Stimulated activated CD8-positive, alpha-beta memory T cell treated with anti-CD3 and anti-CD28 coated beads, Interleukin-2, amount 100 ng/mL, for 1 hour (primary cell): ENCODE measurements at places on chromosomes 4 and X.

GRCh38 chr4:38733663-38734062, 49.1 kb downstream of the TLR10 start:
- DNase-seq, result no peak

DNA sequence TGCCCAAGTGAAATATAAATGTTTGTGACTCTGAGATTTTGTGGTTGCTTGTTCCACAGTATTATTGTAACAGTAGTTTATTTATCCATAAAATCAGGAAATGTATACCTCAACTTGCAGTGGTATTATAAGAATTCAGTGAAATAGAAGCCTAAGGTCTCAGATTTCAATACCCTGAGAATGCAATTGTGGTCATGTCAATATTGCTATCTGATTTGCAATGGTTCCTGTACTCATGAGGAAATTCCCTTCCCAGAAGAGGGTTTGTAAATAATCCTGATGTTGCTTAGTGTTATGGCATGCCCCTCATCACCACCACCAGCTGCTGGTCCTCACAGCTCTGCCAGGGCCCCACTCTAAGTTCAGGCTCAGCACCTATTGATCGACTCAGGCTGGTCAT, 67.8 kb downstream of the SLC34A2 start:
- DNase-seq, result no peak

DNA sequence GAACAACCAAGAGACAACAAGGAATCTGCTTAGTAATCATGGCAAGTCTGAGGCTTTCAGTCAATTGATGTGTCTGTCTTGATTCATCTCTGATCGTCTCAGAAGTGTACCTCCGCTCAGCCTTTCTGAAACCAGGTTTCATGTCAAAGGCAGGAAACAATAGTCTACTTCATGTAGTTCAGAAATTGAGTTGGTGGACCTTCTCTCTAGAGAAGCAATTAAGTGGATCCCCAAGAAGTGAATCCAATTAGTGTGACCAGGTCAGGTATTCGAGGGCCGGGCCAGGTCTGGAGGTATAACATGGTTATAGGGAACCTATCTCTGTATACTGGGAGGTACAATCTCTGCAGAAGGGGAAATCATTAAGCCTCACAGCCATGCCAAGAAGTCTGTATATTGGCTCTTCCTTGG, 32.0 kb downstream of the DAPP1 start:
- DNase-seq, result no peak

DNA sequence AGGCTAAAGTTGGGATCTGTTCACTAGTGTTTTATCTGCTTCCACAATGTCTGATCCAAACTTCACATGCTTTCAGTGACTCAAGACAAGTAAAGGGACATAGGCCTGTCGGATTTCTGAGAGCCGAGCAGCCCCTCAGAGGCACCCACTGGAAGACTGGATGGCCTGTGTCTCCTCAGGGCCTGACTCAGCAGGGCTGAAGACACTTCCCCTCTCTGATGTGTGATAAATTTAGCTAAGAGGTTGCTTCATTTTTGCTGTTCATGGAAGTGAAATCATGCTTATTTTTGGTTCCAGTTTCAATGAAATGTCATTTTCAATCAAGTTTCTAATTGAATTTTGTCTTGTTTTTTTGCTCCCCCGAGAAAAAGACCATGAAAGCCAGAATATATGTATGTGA, 93.7 kb downstream of the MXRA5 start:
- DNase-seq, result no peak

DNA sequence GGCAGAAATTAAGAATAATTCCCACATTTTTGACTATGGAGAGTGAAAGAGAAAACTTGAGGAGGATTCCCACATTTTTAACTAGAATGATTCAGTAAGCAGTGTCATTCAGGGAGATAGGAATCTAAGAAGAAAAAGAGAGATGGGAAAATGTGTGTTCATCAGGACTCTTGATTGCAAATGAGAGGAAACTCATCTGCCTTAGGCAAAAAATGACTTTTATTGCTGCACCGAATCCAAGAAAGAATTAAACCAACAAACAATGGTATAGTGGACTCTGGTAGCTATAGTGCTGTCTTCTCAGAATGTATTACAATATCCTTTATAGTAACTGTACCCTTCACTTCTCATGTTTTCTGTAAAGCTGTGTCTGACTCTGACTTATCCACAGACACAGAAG, 15.0 kb upstream of the TMEM144 start:
- DNase-seq, result no peak

DNA sequence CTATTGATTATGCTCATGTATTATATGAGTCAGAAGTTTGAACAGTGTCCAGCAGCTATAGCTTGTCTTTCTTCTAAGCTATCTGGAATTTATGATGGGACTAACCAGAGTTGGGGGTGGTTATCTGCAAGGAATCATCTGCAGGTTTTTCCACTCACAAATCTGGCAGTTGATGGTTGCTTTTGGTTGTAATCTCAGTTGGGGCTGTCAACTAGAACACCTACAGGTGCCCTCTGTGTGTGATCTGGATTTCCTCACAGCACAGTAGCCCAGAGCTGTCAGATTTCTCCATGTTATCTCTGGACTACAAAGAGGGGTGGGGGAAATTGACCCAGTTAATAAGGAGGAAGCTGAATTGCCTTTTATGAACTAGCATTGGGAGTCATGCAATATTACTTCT, 51.4 kb upstream of the MAP9 start:
- DNase-seq, result no peak

- no peak for DNase-seq
These were observed 48.3 kb downstream of the ABLIM2 start for GRCh38 chr4:8110071-8110986.

DNA sequence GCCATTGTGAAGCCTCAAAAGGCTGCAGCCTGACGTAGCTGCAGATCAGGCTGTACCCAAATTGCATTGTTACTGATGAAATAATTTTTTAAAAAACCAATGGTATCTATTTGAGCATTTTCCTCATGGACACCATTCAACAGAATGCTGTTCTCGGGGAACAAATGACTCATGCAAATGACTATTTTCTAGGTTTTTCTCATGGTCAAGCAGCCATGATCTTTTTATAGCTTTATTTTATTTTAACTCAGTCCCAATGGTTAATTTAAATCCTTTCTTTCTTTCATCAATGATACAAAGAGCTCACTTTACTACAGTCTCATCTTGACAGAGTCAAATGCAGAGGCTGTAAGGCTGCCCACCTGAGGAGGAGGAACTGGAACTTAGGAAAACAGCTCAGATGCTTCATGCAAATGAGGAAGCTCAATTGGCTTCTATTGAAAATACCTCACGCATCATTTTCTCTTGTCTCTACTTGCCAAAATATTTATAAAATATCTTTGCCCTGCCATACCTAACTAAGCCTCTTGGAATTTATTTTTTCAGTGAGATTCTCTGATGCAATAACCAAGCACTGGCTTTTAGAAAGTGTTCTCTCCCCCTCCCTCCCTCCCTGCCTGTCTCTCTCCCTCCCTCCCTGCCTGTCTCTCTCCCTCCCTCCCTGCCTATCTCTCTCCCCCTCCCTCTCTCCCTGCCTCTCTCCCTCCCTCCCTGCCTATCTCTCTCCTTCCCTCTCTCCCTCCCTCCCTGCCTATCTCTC, 81.0 kb downstream of the SORBS2 start:
- DNase-seq, result no peak

- DNase-seq, result no peak
These were observed 88.1 kb downstream of the SPANXN3 start for GRCh38 chrX:143429131-143429530.

DNA sequence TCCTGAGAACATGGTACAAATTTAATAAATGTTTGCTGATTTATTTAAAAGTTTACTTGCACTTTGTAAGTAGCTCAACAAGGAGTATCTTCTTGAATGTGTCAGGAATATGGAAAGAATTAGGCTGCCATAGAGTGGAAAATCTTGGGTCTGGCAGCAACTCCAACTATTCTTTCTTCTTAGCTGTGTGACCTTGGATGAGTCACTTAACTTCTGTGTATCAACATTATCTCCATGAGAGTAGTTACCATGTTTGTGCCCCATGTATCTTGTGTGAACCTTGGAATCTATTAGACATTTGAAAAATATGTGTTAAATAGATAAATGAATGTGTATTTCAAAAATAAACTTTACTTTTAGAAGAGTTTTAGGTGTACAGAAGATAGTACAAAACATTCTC, 348.8 kb downstream of the GBA3 start:
- no peak for DNase-seq

DNA sequence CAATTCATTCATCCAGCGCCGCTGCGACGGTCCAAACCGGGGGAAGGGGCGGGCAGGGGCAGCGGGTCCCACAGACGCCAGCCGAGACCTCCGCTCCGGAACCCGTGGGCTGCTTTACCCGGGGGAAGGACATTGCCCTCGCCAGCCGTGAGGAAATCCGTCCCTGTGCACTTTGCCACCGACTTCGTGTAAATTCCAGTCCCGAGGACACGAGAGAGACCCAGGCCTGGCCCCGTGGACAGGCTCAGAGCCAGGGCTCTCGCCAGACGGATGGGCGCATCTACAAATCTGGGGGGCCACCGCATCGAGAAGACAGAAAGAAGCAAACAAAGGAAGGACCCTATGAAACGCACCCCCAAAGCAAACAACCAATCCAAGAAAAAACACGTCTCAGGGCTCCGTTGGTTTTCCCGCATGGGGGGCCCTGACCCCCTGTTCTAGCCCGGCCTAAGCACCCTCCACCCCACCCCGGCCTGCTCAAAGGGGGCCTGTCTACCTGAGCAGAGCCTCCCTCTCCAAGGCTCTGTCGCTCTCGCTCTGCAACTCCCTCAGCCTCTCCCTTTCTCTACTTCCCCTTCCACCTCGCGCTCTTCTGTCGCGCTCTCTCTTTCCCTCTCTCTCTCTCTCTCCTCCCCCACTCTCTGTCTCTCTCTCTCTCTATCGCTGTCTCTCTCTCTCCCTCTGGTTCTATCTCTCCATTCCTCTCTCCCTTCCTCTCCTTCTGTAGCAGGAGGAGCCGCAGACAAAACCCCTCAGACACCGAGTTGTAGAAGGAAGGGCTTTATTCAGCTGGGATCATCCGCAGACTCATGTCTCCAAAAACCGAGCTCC, 11.3 kb downstream of the FRG2 start:
- DNase-seq, result no peak

DNA sequence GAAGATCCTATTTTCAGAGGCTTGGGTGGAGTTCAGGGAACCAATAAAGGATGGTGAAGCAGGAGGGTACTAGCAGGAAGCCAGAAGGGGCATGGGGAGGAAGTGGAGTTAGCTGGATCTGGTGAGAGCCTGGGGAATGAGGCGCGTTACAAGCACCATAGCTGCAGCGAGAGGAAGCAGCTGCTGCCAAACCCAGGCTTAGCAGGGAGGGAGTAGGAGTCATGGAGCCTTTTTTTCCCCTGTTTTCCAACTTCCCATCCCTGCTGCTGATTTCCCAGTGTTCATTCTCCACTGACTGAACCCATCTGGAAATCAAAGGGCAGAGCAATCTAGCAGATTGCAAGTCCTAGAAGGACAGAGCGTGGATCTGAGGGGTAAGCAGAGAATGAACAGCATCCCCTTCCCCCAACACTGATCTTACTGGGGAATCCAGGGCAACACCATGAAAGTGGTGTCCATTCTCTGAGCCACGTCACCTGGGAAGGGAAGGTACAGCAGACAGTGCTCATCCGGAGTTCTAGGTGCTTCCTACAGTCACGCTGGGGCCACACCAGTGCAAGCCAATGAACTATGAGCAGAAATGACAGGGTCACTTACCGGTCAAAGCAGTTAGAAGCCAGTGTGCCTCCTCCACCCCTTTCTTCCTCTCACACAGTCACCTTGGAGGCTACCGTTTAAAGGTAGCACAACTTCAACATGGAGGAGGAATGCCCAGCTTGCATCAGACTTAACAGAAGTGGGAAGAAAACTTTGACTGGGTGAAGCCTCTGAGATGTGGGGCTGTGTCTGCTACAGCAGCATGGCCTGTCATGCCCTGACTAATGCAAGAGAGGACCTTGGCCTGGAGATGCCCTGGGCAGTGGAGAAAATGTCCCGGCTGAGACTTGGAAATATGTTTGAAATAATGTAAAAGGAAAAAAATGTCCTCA, 36.7 kb downstream of the SMIM20 start:
- DNase-seq, result no peak

DNA sequence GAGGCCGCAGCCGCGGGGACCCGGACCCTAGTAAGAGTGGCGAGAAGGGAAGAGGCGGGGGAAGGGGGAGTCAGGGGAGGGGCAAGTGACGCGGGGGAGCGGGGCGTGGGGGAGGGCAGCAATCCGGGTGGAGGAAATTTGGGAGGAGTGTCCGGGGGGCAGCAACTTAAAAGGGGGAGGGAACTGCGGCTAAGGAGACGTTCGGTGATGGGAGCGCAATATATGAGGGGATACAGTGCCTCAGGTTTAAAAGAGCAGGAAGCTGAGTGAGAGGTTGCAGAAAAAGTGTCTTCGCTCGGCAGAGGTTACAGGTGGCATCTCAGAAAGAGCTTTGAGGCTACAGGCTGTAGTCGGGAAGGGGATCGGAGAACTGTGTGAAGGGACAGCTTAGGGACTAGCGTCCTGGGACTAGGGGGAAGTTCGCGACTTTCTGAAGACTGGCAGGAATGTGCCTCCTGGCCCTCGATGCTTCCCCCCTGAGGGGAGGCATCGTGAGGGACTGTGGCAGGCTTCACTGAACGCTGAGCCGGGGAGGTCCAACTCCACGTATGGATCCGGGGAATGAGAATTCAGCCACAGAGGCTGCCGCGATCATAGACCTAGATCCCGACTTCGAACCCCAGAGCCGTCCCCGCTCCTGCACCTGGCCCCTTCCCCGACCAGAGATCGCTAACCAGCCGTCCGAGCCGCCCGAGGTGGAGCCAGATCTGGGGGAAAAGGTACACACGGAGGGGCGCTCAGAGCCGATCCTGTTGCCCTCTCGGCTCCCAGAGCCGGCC, 519 bp downstream of the FOXO4 start:
- no peak for DNase-seq

- no peak for DNase-seq
These were observed 104.1 kb downstream of the C4orf51 start for GRCh38 chr4:145784036-145784435.

- no peak for DNase-seq
These were observed 54.9 kb downstream of the UBQLN2 start for GRCh38 chrX:56618323-56618722.

DNA sequence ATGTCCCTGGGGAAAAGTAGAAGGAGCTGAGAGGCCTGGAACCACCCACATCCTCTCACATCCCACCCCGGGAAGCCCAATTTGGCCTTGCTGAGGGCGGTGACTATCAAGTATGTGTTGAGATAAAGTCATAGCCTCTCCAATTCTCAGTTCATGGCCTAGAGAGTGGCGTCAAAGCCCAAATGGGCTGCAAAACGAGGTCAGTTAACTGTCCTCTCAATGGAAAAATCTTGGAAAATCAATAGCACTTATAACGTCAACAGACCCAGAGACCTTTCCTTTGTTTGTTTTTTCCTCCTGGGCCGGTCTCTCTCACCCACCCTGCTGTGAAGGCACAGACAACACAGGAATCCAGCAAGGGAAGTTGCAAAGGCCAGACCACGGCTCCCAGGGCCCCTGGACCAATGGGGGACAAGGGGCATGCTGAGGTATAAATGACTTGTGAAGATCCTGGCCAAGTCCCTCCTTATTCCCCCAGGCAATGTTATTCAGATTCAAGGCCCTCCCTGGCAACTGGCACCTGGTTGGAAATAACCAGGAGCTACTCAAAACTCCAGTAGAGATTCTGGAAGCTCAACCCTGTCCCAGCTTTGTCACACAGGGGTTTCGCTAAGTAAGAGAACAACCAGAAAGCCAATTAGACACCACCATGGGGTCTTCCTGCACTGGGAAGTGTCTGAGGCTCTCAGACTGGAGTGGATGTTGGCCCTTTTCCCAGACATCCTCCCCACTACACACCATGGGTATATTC, 38.6 kb downstream of the TSC22D3 start:
- no peak for DNase-seq
